ENCODE measurements at places on chromosomes 6 and 20. TPM values are rescaled to one million over a fixed set of nuclear protein-coding genes. Genes with fewer than 3 reads are reported as not detected.
A peak's percentile ranks its signal among the peaks of the same experiment; 100 is the strongest.

DNA sequence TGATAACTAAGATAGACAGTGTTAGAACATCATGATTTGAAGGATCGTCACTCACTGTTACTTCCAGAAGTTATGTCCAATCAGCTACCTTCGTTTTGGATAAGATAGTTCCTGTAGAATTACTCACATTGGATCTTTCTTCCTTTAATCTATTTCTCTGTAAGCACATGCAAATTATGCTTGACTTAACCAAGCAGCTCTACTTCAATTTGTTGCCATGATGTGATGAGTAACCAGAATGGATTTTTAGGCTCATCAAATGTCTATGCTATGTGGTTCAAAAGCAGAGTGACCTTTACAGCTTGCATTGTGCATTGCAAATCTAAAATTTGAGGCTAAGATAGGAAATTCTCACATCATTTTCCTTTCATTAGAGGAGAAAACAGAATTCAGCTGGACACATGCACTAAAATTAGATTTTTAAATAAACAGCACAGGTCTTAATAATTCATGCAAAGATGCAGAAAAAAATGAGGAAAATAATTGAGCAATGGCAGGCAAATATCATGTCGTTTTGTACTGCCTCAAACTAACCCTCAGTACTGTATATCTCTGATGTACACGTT is 76.7 kb upstream of the ZFP64 start:
- DNase-seq, result no peak

DNA sequence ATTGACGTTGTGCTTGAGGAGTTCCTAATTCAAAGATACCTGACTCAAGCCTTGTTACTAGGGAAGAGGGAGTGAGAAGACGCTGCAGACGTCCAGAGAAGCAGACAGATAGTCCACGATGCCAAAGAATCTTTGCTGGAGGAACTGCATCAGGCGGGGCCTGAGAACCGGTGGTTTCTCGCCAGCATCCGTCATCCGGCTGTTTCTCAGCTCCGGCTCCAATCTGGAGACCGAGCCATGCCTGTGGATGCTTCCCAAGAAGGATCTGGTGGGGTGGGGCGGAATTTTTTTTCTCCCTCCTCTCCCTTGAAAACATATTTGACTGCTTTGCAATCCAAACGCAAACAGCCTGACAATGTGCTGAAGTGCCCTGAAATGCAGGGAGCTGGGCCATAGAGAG is 125.8 kb upstream of the SRSF6 start:
- peak; percentile 13 for DNase-seq

- DNase-seq, result no peak
These were observed 32.9 kb downstream of the PGM3 start for GRCh38 chr6:83160167-83160566.

- DNase-seq, result no peak
These were observed 29.6 kb downstream of the ZC3H12D start for GRCh38 chr6:149455031-149455732.

The HDGFL1 gene
- not detected for total RNA-seq

DNA sequence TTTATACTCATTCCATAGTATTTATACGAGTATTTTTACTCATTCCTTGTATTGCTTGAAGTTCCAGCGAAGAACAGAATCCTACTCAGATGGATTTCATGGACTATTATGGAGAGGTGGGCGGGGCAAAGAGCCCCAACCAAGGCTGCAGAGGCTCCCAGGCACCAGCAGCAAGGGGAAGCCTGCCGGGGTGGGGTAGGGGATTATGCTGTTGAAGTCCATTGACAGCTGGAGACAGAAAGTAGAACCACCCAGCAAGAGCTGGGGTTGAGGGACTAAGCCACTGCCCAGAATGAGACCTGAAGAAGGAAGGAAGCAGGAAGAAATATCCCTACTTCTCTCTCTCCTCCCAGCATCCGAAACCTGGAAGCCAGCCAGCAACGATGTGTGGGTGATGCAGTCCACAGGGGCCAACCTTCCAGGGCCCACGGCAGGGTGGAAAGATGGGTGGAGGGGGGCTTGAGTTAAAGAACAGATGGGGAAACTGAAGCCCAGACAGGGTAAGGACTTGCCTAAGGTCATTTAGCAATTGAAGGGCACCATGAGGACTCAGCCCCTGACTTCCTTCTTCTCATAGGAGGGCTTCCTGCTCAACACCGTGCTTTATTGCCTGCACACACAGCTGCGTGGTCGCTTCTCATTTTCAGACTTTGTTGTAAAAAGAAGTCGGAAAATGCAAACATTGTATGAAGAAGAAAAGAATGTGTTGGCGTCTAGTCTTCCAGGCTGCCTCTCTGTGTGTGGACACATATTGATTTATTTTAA is 18.3 kb upstream of the GTSF1L start:
- DNase-seq, result no peak

The FOXP4 gene
- total RNA-seq, result not detected

DNA sequence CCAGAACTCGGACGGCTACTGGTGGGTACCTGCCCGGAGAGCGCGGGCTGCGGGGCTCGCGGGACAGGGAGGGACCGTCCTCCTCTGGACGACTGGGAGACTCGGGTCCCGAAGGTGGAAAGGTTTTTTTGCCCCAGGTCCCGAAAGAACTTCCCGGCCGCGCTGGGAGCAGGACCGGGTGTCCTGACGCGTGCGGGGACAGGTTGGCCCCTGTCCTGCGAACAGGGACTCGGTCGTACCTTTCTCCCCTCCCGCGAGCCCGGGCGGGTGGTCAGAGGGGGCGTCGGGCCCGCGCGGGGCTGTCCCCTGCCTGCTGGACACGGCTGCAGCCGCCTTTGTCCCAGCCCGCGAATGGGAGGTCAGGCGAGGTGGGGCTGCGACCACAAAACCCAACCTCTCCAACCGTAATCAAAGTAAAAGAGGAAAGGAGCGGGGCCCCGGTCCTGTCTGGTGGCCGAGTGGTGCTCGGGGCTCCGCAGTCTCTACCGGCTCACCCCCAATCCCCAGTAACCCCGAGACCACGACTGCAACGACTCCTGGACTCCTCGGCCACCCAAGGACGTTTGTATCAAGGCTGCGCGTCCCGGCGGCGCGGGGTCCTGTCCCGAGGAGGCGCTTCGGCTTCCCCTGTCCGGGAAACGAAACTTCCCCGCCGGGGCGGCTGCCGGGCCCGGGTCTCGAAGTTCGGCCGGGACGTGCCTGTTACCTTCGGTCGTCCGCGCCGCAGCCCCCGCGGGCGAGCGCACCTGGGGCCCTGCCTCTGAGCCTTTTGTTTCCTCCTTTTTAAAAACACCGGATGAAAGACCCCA is 798 bp downstream of the DSP start:
- peak; percentile 3 for DNase-seq

DNA sequence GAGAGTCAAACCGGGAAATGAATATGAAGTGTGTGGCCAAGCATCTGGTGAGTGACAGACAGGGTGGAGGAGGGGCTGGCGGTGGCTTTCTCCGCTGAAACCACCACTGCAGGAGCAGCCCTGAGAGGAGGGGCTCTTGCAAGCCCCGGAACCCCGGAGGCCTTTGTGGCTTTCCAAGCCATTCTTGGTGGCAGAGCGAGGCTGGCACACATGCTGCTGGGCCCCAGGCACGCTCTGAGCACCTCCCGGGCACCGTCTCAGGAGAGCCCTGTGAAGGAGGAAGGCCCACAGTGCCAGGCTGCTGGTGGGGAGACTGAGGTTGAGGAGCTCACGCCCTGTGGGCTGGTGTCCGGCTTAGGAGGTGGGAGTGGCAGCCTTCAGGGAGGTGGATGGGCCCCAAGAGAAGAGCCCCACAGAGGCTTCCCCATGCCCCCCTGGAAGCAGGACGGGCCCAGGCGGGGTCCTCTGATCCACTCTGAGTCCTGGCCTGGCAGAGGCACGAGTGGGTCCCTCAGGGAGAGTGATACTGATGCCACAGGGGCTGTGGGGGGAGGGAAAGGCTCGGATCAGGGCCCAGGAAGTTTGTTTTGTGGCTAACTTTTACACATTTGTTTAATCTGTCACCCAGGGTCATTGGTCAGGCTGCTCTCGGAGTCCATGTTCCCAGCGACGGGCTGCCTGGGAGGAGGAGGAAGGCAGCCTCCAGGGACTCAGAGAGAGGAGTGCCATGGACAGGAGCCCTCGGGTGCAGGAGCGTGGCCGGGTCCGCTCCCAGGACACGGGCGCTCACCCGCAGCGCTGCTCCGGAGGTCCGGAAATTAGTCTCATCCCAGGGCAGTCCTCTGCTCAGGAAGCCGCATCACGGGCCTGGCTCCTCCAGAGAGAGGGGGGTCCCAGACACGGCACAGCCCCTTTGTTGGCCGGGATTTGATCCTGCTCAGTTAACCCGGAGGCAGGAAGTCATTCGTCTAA is 170.7 kb downstream of the ERMARD start:
- DNase-seq, result no peak

DNA sequence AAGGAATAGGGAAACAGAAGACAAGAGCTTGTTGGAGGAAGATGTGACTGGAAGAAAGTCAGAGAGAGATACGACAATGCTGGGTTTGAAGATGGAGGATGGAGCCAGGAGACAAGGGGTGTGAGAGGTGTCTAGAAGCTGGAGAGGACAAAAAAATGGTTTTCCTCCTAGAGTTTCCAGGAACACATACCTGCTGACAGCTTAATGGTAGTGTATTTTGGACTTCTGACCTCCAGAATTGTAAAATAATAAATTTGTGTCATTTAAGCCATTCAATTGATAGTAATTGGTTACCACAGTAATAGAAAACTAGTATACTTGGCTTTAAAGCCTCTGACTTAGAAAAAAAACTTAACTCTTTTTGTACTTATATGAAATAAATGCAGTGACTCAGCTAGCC is 3.6 kb downstream of the AIG1 start:
- DNase-seq, result no peak

The CFAP206 gene
- not detected for total RNA-seq

The MROH8 gene
- not detected for total RNA-seq

The LGSN gene
- total RNA-seq, result not detected

The SCGN gene
- total RNA-seq, result not detected

The CCN6 gene
- not detected for total RNA-seq

- no peak for DNase-seq
These were observed 199.1 kb downstream of the CENPW start for GRCh38 chr6:126539022-126539421.

The TAF11 gene
- 174 TPM for total RNA-seq

GRCh38 chr6:8462169-8462568 is 26.8 kb upstream of the SLC35B3 start:
- DNase-seq, result no peak

DNA sequence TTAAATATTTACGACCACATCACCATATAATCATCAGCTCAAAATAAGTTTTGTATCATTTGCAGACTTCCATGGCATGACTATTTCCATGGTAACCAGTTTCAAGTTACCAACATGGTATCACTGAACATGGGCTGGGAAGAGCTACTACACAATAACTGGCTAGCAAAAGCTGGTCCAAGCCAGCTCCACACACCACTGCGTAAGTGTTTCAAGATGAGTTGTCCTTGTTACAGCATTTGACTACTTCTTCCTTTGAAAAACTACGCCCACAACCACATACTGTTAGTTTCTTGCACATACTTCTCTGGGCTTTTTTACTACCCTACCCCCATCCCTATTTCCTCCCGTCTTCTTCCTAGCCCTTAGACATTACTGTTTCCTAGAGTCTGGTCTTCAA is 8.5 kb downstream of the CD164 start:
- no peak for DNase-seq

GRCh38 chr6:14283600-14284235 is 166.1 kb downstream of the CD83 start:
- DNase-seq, result no peak

GRCh38 chr20:63017826-63018411 is 11.2 kb upstream of the BHLHE23 start:
- DNase-seq, result no peak

DNA sequence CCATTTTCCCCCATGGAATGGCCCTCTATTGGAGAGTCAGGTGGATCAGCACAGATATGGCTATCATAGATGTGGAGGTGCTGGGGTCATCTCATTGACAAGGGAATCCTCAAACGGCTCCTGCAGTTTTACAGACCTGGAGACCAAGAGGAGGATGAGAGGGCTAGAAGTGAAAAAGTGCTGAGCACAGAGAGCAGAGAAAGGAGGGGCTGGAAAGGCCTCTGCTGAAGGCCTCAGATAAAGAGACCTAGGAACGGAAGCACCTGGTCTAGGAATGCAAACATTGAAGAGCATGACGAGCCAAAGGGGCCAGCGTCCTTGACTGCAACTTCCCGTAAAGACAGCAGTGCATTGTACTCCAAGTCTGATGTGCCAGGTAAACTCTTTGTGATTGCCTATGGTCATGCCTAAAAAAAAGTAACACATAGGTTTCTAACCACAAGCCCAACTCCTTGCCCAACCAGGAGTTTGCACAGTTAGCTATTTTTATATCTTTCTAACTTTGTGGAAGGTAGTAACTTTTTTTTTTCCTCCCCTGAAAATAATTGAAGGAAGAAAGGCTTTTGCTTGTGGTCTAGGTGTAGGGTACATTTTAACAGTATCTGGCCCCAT is 15.2 kb downstream of the RSPH4A start:
- DNase-seq, result no peak

DNA sequence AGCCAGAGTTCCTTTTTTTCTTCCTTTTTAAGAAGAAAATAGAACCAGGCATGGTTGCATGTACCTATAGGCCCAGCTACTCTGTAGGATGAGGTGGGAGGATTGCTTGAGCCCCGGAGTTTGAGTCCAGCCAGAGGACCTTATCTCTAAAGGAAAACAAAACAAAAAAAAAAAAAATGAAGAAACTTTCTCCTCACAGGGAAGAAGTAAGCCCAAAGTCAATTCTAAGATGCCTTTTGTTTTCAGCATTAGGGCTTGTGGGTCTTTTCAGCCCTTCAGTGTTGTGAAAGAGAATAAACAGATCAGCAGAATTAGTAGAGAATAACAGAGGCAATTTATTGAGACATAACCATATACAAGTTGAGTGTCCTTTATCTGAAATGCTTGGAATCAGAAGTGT is 26.8 kb downstream of the ZNF451 start:
- DNase-seq, result no peak

The CCDC170 gene
- total RNA-seq, result not detected

DNA sequence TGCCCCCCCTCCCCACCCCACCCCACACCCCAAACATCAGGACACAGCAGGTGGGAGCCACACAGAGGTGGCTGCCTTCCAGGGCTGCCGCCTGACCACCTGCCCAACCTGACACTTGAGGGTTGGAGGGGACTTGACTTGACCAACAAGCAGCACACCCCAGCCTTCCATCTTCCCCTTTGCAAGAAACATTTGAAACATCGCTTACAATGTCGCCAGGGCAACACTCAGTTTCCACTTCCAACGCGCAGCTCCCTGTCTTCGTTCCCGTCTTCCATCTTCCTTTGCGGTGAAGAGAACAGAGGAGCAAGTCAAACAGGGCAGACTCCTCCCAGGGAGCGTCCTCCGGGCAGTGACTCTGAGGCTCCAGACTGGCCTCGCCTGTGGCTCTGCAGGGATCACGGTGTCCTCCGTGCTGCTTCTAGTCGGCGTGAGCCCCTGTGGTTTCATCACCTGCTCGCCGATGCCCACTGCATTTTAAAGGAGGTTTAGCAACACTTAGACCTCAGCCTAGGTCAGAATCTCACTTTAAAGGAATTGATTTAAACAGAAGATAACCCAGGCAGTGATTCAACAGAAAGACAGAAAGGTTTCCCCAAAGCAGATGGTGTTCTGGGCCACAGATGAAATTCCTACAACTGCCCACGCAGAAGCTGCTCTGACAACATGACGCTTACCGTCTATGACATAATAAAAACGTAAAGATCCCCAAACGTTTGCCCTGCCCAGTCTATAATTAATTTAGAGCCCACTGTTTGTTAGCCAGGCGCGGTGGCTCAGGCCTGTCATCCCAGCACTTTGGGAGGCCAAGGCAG is 130.8 kb downstream of the TAF4 start:
- no peak for DNase-seq

The FAM229B gene
- total RNA-seq, result 13.6 TPM

- DNase-seq, result no peak
These were observed 91.9 kb downstream of the TCP11 start for GRCh38 chr6:35049156-35049735.

GRCh38 chr6:64266351-64266821 is 630.8 kb downstream of the PHF3 start:
- DNase-seq, result no peak
